ENCODE measurements at places on chromosomes 5 and 9.

GRCh38 chr9:31166516-31166915, 1217.9 kb upstream of the ACO1 start:
- no peak for DNase-seq

GRCh38 chr5:141496038-141496437, 7.2 kb downstream of the PCDHGC5 start:
- no peak for DNase-seq

GRCh38 chr9:135970128-135970815, 9.1 kb upstream of the UBAC1 start:
- DNase-seq, result no peak

- DNase-seq, result no peak
Observed at GRCh38 chr5:122221857-122222256, 90.2 kb upstream of the SNCAIP start.

DNA sequence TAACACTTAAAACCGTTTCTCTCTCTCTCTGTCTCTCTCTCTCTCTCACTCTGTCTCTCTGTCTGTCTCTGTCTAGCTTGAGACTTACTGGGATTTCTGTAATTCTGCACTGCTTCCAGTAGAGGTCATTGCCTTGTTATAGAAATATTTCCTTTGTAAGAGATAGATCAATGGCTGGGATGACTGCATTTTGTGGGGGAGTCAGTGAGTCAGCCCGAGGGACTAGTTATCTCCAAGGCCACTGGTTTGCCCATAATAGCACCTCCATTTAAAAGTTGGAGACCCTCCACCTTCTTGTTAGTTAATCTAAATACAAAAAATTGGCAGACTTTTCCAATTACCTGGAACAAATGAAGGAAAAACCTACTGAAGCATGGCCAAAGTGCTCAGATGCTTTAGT, 547.2 kb downstream of the LRRC70 start:
- no peak for DNase-seq

- no peak for DNase-seq
Observed at GRCh38 chr5:132020568-132021339, 9.3 kb upstream of the ACSL6 start.

DNA sequence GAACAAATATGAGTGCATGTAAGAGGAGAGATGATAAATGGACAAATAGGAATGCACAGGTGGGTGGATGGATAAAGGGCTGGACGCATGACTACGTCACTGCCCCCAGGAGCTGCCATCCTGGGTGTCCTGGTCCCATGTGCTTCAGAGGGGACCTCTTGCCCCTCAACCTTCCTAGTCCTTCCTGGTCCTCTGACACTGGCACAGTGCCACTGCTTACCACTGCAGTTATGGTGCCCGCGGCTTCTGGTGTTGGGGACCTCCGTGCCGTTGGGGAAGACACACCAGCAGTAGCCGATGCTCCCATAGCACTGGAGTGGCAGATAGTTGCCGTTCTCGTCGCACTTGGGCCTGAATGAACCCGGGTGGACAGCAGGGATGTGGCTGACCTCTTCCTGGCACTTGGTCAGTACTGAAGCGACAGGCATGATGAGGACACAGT, 9.8 kb downstream of the CD74 start:
- DNase-seq, result no peak

DNA sequence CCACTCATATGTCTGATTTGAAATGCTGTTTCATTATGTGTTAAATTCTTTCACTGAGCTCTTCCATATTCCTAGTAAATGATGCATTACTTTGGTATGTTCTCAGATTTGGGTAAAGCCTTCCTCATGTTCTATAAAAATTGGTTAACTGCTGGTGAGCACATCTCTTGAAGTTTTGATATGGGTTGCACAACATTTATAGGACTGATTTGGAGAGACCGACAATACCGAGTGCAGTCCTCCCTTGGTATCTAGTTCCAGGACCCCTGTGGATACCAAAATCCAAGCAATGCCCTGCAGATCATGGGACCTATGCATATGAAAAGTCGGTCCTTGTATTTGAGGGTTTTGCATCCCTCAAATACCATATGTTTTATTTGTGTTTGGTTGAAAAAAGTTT, 37.8 kb downstream of the WDR36 start:
- no peak for DNase-seq

DNA sequence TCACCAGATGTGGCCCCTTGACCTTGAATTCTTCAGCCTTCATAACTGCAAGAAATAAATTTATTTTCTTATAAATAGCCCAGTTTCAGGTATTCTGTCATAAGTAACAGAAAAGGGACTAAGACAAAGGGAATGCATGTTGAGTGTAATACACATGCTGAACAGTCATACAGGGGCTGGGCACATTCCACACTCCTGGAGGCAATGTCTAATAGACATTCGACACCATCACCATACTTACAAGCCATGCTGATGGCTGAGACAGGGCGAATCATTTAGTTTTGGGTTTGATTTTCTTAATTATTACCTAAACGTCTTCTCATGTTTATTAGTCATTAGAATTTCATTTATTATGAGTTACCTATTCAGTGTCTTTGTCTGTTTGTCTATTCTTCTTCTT, 68.5 kb downstream of the TENT4A start:
- no peak for DNase-seq

GRCh38 chr9:129558063-129558550, 62.8 kb downstream of the C9orf50 start:
- DNase-seq, result no peak

DNA sequence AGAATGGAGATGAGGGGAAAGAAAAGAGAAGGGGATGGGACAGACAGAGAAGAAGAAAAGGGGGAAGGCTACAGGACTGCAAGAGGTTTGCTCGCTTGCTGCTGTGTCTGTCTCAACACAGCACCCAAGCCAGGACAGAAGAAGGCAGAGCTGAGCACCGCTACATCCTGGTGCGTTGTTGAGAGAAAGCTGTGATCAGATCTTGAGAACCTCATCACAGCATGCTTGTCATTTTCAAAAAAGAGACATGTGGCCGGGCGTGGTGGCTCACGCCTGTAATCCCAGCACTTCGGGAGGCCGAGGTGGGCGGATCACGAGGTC, 110.9 kb downstream of the NXNL2 start:
- no peak for DNase-seq

DNA sequence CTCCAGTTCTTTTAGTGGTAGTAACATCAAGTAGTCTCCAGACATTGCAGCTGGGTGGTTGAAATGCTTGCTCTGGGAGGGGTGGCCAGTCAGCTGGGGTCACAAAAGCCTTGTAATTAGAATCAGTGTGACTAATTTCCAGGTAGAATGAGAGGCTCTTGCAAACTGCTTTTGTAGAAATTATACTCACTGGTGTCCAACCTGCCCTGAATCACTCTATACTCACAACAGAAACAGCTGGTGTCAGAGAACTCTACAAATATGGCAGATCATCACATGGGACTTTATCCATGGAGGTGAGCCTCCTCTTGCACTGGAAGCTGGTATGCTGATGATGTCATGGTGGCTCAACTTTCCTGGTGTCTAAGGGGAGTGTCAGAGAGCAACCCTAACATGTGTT, 71.3 kb downstream of the SH3TC2 start:
- no peak for DNase-seq

GRCh38 chr9:22084336-22085035, 75.4 kb upstream of the CDKN2B start:
- no peak for DNase-seq

- no peak for DNase-seq
Observed at GRCh38 chr5:137054792-137055191, 444.3 kb downstream of the SPOCK1 start.

DNA sequence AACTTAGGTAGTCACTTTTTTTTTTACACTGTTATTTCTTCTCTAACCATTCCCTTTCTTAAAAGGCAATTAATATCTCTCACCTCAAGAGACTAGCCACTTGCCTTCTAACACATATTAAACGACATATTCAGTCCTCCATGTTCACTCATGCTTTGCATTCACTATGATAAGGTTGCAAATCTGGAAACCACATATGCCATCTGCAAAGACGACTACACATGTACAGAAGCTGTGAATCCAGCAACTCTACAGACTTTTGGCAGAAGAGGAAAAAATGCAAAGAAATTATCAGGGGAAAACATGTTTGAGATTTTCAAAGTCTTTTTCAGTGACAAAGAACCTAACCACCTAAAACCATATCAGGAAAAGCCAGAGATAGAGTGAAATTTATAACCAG, 112.1 kb downstream of the EPB41L4A start:
- no peak for DNase-seq

GRCh38 chr9:38164659-38165221, 95.7 kb upstream of the SHB start:
- DNase-seq, result no peak

DNA sequence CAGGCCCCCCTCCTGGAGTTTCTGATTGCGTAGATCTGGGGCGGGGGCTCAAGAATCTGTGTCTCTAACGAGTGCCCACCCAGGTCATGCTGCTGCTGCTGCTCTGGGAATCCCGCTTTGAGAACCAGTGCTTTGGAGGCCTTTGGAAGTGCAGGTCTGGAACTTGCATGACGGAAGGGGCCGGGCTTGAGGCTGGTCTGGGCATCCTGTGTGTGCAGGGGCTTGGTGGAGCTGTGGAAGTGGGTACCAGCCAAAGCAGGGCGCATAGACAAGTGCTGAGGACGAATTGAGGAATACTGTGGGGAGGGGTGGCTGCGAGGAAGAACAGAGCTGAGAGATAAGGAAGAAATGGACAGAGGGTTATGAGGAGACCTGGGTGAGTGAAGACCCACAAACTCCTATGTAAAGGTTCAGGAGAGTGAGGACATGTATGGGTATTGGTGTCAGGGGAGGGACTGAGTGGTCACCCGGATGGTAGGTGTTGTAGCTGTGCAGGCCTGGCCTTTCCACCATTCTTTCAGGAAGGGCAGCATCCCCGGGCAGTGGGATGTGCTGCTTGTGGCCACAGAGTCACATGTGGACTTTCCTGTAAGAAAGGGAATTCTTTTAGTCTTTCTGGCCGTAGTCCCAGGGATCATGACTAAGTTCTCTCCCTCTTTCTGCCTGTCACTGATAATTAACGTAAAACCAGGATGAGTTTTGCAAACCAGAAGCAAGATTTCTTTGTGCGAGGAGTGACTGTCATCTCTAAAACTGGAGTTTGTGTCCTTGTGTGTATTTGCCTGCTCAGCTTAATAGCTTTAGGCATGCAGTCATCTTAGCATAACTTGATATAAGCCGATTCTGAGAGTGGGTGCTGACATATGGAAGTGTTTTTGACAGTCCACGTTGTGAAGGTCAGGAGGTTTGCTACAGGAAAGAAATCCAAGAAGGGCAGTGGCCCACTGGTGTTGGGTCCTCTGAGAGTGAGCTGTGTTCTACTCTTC, 43.3 kb upstream of the TJP2 start:
- DNase-seq, result no peak

DNA sequence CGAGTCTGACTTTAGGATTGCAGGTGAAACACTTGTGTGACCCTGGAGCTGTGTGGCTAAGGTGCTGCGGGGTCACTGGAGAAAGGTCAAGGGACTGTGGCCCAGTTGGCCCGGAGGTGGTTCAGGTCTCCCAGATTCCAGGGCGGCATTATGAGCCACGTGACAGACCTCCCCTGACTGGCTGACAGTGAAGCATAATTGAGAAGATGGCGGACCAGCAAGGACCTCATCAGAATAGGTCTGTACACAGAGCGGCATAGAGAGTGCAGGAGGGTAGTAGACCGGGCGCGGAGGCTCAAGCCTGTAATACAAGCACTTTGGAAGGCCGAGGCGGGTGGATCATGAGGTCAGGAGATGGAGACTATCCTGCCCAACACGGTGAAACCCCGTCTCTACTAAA, 815 bp upstream of the ODF2 start:
- no peak for DNase-seq

DNA sequence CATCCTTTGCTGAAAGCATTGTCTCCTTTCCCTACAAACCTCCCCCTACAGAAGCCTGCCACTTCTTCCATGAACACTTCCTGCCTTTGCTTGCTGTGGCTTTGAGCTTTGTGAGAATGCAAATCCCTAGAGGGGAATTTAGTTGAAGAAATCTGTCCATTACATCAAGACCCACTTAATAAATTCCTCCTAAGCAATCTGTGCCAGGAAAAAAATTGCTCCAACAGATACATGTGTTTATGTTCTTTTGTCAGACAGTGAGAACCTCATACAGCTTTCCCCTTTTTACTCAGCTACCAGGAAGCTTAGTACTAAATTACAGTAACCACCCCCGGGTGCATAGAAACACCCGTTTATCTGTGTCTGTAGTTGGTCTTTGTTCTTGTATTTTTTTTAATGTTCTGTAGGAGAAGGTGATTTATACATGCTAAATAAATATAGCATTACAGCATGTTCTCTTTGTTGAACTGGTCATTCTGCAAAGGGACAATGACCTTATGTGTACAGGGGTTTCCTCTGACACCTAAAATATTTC, 43.9 kb downstream of the SH3TC2 start:
- no peak for DNase-seq

- DNase-seq, result no peak
Observed at GRCh38 chr9:115943431-115944165, 210.0 kb upstream of the PAPPA start.

DNA sequence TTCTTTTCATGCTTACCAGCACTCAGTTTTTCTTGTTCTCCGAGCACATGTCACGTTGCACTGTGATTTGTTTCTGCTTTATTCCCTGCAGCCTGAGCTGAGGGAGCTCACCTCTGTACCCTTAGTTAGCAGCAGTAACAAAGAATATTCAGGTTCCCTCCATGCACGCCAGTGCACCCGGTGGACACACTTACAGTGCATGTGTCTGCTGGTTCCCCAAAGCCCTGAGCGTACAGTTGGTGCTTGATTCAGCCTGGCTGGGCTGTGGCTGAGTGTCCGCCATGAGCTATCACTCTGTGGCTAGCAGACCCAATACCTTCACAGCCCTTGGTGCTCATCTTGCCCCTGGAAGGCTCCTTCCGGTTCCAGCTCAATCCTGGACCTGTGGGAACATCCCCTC, 93.5 kb downstream of the MVB12B start:
- no peak for DNase-seq

DNA sequence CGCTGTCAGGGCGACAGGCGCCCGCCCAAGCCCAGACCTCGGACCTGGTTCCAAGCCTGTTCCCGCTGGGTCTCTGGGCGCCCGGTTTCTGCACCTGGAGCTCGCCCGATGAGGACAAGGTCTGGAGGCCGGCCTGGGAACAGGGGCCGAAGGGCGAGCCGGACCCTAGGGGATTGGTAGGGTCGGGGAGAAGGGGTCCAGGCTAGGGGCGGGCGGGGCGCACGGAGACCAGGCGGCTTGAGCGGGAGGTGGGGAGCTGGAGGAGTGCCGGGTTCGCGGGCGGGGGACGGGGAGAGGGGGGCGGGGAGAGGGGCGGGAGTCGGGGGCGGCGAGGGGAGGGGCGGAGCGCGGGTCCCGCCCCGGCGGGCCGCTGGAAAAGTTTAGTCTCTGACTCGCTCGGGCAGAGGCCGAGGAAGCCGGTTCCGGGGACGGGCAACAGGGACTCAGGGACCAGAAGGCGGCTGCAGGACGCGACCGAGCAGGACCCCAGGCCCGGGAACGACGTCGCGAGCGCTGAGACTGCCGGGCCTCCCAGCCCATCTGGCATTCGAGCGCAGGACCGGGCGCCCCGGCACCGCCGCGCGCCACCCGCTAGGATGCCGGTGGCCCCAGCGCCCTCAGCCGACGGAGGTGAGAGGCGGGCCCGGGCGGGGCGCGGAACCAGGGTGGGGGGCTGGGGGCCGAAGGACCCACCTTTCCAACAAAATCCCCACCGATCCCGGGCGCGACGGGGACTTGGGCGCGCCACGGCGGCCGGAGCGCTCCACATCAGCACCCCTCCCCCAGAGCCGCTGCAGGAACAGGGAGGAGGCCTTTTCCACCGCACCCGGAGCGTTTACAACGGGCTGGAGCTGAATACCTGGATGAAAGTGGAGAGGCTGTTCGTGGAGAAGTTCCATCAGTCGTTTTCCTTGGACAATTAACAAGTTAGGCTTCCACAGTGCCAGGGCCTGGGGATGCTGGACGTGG, at the start of gene S1PR3:
TSS of gene S1PR3 (plus strand) at position 403 of the 969 bp plus-strand sequence. CDS start 9,733 bp downstream, outside the sequence.
- no peak for DNase-seq

GRCh38 chr9:21144603-21145002, 3.0 kb upstream of the IFNW1 start:
- DNase-seq, result no peak

Data from NCI-H1048 (cell line).